ENCODE measurements at places on chromosomes 6 and 20.

DNA sequence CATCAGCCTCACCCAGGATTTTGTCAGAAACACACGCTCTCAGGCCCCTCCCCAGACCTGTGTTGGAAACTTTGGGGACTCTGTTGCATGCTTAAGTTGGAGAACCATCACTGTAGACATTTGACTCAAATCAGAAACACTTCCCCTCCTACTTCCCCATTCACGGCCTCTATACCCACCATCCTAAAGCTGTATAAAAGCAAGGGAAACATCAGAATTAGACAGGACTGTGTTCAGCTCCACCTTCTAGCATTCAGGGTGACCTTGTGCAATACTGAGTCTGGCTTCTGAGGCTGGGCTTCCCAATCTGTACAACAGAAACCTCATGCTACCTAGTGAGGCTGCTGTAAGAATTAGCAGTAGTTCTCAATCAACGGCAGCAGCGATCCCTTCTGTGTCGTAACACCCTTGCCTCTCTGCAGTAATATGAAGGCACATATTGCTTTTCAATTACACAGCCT is 252.3 kb downstream of the LY86 start:
- no peak for DNase-seq

GRCh38 chr6:131292145-131292938 is 157.1 kb downstream of the AKAP7 start:
- DNase-seq = no peak

- DNase-seq = no peak
These were observed 23.1 kb upstream of the MROH8 start for GRCh38 chr20:37202267-37202943.

- no peak for DNase-seq
These were observed 239.8 kb upstream of the PREP start for GRCh38 chr6:105642708-105643107.

DNA sequence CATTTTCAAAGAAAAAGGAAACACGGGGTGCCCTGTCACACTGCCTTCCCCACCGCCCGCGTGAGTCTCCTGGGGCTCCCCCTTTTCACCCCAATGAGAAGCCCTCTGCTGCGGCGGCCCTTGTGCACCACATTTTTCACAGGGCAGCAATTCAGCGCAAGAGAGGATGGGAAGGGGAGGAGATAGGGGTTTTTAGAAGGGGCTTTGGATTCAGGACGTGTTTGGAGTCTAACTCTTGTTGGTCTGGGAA is 726 bp upstream of the ARFGEF3 start:
- DNase-seq = no peak

- DNase-seq = no peak
These were observed 228.8 kb downstream of the TFAP2C start for GRCh38 chr20:56857950-56858349.

GRCh38 chr6:83192871-83193746 is at the start of the genes PGM3 and RWDD2A:
Gene PGM3, minus strand, starts transcription at chr6:83193265. Its CDS starts 2,253 bp downstream, at chr6:83191012.
Gene RWDD2A, plus strand, starts transcription at chr6:83193357. Its CDS starts 1,095 bp downstream, at chr6:83194452.
- peak; percentile 79 for DNase-seq

DNA sequence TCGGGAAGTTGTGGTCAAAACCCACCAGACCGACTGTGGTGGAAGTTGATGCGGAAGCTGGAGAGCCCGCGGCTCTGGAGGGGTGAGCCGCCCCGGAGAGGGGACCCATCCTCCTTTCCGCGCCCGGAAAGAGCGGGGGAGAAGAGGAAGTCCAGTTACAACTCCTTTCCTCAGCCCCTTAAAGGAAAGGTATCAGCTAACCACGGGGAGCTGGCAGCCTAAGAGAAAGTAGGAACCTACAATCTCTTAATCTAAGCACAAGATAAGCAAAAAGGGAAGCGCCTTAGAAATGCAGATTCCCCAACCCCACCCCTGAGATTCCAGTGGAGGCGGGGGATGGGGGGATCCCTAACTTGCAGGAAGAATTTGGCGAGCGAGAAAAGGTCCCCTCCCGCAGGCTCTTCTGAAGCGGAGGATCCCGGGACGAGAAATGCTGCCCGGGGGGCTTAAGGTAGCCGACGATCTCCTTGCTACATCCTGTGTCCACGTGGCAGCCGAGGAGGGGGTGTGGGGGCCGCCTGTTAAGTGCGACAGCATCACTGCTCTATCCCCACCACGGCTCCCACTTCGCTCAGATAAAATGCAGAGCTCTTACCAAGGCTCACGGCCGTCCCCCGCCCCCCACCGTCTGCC is 87.5 kb downstream of the ZFP64 start:
- no peak for DNase-seq

DNA sequence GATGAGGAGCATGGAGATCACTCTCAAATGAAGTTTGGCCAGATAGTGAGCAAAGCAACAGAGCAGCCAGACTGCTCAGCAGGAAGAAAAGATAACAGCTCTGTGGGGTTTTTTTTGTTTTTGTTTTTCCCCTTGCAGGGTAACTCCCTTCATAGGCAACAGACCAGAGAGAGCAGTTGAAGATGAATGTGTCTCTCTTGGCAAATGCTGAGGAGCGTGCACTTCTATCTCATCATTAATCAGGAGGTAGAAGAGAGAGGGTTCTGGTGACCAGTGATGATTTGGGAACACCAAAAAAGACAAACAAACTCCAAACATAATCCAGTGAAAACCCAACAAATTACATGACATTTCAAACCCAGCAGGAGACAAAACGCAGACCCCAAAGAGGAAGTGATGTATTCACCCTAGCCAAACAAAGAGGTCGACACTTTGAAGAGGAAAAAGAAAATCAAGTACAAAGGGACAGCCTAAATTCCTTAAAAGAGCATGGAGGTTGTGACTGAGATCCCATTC is 66.2 kb upstream of the RREB1 start:
- DNase-seq = no peak
